ENCODE measurements at places on chromosomes 5 and 9.

DNA sequence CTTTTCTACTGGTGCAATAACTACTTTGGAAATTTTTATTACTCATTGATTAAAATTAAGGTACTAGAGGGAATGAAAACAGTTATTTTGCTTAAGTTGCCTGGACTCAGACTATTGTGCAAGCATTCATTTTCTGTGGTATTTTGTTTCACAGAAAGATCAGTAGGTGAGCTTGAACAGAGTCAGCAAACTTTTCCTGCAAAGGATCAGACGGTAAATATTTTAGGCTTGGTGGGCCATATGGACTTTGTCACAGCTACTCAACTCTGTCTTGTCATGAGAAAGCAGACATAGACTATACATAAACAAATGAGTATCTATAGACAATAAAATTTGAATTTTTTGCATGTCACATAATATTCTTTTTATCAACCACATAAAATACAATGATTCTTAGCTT lies 1036.4 kb downstream of the NR2F1-AS1 start:
- DNase-seq, result no peak

DNA sequence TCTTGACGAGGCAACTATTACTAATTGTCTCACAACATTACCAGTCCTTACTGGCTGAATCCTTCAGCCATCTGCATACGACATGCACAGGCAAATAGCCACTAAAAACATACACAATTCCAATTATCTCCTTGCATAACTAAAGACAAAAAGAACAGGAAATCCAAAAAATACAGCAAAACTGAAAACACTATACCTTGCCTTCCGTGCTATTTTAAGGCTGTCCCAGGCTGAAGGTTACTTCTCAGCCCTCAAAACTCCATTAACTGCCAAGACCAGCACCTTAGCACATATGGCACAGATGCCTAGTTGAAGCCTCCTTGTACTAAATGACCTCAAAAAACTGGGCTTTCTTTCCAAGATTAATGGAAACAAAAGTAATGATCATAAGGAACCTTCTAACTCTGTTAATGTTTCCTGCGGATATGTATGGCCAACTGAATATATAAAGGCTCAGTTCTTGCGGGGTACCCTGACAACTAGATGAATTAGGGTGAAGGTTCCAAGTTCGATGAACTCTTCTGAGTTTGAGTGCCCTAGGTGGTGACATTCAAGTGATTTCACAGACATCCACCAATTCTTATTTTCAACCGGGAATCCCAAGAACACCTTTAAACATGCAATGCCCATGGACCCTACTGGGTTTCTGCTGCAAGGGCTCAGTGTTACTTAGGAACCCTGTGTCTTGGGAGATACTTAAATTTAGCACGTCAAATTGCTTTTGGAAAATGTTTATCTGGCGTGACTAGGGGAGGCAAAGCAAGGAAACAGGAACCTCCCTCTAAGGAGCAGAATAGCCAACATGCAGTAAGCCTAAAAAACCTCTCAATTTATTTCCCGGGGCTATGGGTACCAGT lies 455.3 kb downstream of the RAB3C start:
- no peak for DNase-seq

GRCh38 chr9:129595903-129596540 lies 24.9 kb downstream of the C9orf50 start:
- no peak for DNase-seq

DNA sequence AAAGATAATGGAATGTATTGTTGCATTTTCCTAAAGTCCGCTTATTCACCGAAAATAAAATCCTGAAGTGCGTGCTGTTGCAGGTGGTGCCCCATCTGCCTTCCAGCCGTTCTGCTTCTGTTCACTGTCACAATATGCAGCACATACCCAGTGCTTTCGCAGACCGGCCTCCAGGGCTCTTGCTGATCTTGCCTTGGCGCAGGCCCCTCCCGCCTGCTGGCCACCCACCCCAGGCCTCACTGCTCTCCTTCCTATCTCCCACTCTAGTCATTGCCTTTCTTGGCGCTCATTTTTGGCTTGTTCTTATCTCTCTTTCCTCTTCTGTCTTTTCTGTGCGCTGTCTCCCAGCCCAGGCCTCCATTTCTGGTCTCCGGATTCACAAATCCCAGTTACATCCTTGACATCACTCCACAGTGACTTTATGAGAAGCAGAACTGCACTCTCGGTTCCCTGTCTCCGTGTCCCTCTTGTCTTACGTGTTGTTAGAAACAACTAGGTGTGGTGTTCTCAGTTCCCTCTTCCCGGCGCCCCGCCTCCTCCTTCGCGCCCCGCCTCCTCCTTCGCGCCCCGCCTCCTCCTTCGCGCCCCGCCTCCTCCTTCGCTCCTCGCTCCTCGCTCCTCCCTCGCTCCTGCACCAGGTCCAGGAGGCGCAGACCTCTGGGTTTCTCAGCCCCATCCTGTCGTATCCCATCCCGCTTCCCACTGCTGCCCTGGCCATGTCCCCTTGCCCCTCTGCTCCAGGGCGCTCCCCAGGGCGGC lies 201.7 kb upstream of the OTULINL start:
- no peak for DNase-seq

DNA sequence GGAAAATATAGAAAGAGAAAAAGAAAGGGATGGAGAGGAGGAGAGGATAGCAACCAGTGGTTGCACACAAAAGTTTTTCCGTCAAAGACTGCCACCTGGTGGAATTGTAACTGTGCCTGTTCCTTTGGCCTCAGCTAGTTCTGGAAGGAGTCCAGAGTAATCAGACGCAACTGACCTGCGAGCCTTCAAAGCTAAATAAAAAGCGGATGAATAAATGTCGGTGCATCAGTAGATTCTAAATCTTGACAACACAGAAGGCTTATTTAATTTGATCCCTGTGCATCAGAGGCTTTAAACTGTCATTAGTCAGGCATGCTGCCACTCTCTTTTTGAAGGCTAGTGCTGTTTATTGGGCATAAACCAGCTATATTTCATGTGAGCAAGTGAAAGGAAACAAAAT lies 132.9 kb upstream of the ACO1 start:
- no peak for DNase-seq

DNA sequence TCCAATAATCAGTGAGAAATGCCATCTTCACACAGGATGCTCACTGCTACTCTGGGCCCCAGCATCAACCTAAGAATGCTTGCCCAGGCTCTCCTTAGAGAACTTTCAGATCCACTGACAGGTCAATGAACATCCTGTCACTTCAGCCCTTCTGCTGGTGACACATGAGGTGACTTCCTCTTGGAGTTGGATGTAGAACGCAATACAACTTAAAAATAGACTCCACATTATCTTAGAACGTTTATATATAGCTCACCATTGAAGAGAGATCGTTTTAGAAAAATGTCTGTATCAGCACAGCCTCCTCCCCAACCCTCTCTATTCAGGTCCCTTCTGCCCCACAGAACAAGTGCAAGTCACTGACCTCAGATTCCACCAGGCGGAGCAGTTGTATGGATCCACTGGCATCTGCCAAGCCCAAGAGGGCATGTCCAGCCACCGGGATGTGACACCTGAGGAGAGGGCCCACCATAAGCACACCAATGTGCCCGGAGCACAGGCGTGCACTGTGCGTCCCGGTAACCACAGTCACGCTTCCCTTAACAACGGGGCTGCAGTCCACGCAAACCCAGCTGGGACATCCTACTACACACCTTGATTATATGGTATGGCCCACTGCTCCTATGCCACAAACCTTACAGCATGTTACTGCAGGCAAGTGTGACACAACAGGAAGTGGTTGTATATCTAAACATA lies 2.9 kb downstream of the DPH7 start:
- no peak for DNase-seq

GRCh38 chr5:79075646-79076426 lies 6.3 kb downstream of the BHMT2 start:
- DNase-seq, result no peak

DNA sequence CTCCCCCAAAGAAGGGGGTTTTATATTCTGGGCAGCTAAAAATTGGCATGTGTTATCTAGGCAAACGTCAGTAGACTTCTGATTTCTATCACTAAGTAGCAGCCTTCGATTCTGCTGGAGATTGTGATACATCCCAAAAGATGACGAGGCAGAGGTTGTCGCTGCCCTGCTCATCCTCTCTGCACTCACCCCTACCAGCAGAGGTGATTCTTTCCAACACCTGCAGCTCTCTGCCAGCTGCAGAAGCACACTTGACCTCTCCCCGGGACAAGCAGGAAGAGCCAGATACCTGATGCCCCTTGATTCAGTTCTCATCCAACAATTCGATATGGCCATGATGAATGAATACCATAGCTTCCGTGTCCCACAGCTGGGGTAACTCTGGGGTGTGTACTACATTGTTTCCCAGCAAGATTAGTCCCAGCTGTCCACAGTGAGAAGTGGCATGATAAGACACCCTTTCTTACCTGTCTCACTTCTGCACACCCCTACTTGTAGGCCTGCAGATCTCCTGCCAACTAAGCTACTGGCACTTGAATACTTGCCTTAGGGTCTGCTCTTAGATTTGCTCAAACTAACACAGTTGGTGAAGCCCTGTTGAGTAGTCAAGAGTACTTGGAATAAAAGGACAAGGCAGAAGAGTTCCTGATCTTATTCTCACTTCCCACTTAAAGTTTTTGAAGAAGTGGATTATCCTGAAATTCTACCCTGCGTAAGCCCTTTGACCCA lies 37.6 kb upstream of the SMAD5 start:
- DNase-seq, result no peak

DNA sequence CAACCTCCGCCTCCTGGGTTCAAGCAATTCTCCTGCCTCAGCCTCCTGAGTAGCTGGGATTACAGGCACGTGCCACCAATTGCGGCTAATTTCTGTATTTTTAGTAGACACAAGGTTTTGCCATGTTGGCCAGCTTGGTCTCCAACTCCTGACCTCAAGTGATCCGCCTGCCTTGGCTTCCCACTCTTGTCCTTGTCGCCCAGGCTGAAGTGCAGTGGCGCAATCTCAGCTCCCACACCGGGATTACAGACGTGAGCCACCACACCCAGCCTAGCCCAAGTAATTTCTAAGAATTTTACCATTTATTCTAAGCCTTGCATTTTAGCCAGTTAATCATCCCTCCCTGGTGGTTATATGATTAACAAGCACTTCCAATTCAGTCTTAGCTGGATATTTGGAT lies 11.0 kb downstream of the NAIP start:
- no peak for DNase-seq

DNA sequence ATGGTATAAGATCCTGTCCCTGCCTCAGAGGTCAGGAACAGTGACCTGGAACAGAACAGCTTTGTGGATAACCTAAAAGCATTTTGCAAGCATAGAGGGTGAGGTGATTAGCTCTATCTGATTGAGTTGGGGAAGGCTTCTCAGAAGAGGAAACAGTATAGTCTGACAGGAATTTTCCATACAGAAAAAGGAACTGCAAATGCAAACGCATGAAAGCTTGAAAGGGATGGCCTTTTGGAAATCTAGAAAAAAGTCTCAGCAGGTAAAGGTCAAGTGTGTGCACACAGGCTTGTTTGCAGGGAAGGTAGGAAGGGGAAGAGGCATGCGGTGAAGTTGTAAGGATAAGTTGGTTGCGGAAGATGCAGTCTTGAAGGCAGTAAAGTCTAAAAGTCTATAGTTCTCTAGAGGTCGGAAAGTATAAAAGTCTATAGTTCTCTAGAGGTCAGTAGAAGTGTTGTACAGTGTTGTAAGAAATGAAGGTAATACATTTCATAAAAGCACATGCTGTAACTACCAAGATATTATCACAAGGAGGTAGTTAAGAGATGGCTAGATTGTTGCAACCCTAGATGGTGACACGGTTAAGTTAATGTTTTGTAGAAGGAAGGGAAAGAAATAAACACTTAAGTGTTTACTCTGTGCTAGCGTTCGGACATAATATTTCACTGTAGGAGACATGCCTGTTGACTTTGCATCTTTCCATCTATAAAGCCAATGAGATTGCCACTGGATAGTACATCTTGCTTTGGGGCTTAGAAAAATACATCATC lies 16.7 kb upstream of the HSPB3 start:
- DNase-seq, result peak; percentile 37

Data from SIG-M5 (cell line).